GM04503 (cell line): ENCODE measurements at places on chromosomes 13 and 19.

GRCh38 chr13:74931698-74932433 is 550.1 kb downstream of the TBC1D4 start:
- DNase-seq = no peak

DNA sequence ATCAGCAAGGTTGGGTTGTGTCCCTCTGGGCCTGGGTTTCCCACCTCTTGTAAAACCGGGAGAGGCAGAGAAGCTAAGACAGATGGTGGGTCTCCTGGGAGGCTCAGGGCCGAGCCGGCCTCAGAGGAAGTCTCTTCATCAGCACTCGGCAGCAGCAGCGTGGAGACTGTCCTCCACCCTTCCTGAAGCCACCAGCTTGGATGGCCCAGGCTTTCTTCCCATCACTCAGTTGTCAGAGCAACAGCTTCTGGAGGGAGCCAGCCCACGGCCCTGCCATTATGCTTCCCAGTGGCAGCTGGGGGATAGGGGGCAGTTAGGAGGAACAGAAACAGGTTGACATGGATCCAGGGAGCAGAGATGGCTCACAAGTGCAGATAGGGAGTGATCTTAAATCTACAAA is 191.0 kb downstream of the KATNAL1 start:
- no peak for DNase-seq

DNA sequence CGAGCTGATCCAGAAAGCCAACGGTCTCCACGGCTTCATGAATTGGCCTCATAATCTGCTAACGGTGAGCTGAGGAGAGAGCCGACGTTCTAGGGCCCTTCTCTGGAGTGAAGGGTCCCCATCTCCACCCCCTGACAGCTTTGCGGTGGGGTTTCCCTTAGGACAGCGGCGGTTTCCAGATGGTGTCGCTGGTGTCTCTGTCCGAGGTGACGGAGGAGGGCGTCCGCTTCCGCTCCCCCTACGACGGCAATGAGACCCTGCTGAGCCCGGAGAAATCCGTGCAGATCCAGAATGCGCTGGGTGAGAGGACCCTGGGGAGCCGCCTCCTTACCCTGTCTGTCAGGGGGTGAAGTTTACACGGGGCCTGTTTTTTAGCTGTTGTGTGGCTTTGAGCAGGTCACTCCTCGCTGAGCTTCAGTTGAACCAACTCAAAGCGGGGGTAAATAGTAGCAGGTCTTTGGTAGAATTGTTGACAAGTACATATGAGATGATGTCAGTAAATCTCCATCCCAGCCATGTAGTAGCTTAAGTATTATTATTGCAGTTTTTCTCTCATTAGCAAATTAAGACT is 801 bp downstream of the QTRT1 start:
- DNase-seq = no peak

GRCh38 chr13:29943273-29943672 is 92.9 kb upstream of the UBL3 start:
- no peak for DNase-seq

DNA sequence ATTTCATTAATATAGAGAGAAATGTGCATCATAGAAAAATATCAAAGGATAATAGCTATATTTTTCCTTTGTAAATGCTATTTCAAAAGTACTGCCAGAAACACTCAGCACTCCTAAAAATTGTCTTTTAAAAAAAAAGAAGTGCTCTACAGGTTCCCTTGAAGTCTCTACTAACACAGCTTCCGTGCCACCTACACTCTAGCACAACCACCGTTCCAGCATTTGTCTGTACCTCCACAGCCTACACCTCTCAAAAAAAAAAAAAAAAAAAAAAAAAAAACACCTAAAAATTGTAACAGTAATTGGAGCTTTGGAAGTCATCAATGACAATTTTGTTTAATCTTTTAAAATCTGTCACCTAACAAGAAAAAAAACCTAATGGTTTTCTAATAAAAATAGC is 485.6 kb downstream of the MYO16 start:
- no peak for DNase-seq

DNA sequence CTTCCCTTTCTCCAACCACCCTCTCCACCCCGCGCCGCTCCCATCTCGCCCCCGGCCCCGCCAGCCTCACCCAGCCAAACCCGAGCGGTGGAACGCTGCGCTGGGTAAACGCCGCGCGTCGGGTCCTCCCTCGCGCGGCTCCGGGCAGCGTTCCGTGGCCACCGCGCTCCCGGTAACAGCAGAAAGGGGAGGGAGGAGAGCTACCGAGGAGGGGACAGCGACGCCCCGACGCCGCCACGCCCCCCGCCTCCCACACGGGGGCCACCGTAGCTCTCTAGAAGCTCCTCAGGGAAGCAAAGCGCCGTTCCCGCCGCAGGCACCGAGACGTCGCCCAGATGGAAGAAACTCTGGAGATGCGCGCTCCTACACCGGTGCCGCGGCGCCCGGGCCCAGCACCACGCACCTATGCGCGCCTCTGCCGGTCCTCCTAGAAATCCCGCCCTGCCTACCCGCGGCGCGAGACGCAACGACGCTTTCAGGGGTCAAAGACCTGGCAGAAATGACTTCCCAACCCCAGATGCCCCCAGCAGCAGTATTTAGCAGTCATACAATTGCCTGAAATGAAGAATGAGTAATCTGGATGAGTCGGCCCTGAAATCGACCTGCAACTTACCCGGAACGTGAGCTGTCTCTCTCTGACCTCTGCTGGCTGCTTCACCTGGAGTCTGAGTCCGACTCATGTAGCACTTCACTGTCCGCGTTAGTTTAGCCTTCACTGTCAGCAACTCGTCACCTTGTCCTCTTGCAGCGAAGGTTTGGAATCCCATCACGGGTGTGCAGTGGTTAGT is at the start of gene RUBCNL:
RUBCNL (minus strand) TSS at position 189 of the 788 bp plus-strand sequence. CDS start 14,777 bp downstream, outside the sequence.
- DNase-seq = no peak

DNA sequence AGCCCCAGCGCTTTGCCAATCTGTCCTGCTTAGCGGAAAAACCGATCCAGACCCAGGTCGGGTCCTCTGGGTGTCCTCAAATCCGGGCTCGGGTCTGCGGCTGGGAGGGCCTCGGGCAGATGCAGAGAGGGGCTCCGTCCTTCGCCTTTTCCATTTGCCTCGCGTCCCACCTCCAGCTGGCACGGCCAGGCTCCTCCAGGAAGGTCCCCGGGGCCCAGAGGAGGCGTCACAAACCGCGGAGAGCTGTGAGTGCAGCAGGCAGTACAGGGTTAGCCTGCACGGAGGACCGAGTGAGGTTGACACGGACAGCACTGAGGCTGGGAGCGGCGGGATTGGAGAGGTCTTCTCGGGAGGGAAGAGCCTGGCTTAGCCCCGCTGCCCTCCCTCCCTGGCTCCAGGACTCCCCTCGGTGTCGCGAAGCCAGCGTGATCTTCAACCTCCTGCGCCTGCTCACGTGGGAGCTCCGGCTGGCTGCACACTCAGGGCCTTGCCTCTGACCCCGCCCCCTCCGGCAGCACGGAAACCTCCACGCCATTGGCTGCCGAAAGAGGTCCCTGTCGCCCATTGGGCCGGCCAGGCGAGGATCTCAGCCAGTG is 2.8 kb upstream of the IFNL2 start:
- DNase-seq = no peak

DNA sequence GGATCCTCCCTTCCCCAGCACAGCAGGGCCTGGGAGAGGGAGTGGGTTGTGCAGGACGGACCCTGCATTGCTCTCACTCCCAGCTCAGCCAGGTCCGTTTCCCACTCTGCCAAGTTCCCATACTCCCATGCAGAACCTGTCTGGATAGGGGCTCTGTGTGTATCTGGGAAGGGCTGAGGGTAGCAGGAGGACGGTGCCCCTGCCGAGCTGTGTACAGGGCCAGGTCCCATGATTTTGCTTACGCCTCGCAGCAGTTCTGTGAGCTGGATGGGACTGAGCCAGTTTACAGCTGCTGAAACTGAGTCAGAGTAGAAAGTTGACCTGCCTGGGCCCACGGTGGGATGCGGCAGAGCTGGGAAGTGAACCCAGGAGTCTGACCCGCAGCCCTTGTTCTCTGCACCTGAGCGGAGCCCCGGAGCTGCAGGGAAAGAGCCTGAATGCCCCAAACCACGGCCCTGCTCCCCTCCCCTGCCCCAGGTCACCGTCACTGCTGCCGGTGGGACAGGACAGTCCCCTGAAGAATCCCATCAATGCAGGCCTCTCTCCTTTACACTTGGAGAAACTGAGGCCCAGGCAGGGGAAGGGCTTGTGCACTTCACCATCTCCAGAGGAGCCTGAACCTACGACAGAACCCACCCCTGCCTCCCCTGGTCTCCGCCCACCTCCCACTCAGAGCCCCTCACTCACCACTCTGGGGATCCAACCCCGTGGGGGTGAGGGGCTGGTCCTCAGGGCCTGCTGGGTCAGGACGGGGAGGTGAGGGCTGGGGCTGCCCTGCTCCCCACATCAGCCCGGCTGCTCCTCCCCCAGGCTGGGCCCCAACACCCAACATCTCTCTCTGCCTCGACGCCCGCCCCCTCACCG is 3.5 kb downstream of the LILRB5 start:
- DNase-seq = no peak

DNA sequence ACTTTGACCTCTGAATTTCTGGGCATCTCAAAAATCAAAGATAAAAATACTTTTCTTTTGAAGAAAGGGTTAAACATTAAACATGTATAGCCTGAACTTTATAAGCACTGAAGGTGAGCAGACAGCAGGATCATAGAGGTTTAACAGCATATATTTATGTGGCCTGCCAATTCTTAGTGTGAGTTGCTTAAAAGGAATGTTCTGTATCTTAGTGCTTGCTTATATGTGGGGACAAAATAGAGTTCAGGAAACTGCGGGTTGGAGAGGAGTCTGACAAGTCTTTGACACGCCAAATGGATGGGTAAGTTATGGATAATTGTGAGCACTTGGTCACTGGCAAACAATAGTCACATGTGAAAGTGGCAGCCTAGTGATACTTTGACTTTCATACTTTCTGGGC is 1419.4 kb upstream of the SPRY2 start:
- no peak for DNase-seq

- DNase-seq = no peak
Observed at GRCh38 chr19:4298810-4299550, 3.2 kb downstream of the TMIGD2 start.

GRCh38 chr13:111114362-111115060 is 599 bp upstream of the ARHGEF7 start:
- no peak for DNase-seq

- no peak for DNase-seq
Observed at GRCh38 chr13:114315074-114315785, 927 bp downstream of the CHAMP1 start.

DNA sequence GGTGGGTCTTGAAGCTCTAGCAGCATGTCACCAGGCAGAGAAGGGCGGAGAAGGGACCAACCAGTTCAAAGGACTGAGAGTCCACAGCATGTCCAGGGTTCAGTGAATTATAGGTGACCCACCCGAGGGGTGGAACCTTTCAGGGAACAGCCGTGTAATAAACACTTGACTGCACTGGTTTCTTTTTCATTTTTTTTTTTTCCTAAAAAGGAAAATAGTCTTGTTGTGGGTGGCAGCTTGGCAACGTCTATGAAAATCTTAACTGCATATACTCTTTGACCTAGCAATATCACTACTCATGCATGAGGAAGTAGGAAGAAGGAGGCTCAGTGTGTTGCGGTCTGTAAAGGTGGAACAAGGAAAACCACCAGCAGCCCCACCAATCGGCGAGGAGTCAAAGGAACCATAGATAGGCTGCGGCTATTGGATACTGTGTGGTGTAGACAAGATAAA is 13.0 kb upstream of the MYH14 start:
- no peak for DNase-seq

DNA sequence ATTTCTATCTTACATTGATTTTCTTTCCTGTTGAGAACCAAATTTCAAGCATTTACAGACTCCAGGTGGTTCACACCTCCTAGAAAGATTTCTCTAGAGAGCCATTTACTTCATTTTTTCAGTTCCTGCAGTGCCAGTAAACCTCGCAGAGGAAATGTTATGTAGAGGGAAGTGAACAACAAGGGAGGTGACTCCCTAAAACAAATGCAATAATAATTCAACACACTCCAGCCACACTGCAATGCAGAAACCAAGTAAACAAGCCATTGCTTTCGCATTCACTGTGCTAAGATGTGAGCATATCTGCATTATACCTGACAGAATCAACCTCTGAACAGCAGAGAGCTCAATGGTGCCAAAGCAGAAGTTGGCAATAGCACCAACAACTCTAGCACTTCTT is 215.1 kb downstream of the RBM26 start:
- no peak for DNase-seq

DNA sequence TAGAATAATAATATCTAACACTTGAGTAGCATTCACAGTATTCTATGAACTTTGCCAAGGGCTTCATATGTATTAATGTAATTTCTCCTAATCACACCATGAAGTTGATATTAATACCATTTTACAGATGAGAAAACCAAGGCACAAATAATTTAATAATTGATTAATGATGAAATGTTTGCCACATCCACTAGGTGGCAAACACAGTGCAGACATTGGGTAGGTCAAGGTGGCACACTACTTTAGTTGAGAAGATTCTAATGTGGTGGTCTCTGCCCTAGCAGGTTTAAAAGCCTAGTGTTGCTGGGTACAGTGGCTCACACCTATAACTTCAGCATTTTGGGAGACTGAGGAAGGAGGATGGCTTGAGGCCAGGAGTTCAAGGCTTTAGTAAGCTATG is 412.4 kb downstream of the SUCLA2 start:
- no peak for DNase-seq

- DNase-seq = no peak
Observed at GRCh38 chr13:40514802-40515201, 151.6 kb downstream of the FOXO1 start.

DNA sequence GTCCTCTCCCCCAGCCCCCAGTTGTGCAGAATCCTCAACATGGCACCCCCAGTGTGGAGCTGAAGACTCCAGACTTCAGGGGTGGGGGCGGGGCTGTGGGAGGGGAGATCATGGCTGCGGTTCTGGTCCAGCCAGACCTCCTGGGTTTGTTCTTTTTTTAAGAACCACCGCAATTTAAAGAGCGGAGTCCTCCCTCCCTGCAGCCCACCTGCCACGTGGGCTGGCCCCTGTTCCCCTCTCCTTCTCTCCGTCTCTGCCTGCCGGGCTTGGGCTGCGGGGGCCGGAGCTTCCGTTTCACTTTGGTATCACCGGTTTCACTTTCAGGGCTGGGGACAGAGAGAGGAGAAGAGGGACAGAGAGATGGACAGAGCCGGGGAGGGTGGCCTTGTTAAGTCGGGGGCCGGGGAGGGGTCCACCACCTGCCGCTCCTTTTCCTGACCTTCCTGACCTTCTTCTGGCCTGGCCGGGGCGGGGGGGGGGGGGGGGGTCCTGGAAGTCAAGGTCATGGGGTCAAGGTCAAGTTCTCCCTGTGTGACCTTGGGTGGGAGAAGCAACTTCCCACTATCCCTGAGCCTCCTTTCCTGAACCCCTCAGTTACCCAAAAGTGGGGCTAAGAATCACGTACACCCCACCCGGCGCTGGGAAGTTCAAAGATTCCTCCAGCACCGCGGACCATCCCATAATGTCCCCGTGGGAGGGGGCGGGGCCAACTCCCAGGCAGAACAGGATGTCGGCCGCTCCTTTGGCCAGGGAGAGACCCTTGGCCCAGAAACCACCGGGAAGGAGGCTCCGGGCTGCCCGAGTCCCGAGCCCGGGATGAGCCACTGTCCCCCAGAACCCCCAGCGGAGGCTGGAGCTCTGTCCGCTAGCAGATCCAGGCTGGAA is 11.3 kb upstream of the ZBTB7A start:
- no peak for DNase-seq
